ENCODE measurements at places on chromosomes 1 and 21. TPM values are rescaled to one million over a fixed set of nuclear protein-coding genes. Genes with fewer than 3 reads are reported as not detected.
A peak's percentile ranks its signal among the peaks of the same experiment; 100 is the strongest.

Gene ITSN1
- 68.2 TPM for total RNA-seq

- H3K4me3 ChIP-seq = no peak overlapping the region
- H3K36me3 ChIP-seq = no peaks in the 10 kb centered on the region
- peaks cover under 1% of the 10 kb centered on the region for H3K27me3 ChIP-seq
- DNase-seq = no peak
Measured at GRCh38 chr1:84907095-84907827, 14.3 kb upstream of the LPAR3 start.

- H3K4me1 ChIP-seq = no peaks in the 10 kb centered on the region
- H3K36me3 ChIP-seq = peaks cover 24% of the 10 kb centered on the region
- H3K4me3 ChIP-seq = no peak overlapping the region
- no peak overlapping the region for H3K27ac ChIP-seq
- H3K27me3 ChIP-seq = peaks cover 5% of the 10 kb centered on the region
- DNase-seq = no peak
Measured at GRCh38 chr21:31195334-31196015, 148.6 kb downstream of the TIAM1 start.

DNA sequence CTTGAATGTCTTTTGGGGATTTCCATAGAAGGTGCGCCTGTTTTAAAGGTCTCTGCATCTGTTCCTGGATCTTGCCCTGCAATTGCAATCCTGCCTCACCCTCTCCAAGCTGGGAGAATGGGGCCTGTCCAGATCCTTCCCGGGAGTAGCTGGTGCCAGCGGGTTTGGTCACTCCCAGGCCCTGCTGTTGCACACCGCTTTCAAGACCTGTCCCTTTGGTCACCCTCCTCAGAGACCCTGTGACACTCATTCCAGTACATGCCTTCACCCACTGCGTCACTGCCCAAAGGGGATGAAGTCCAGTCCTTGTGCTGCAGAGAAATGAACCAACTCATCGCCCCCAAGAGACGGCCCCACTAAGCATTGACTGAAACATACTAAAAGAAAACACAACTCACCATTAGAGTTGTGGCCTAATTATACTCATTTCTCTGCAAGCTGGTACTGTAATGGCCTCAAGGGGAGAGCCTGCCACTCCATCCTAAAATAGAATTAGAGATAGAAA is 1.9 kb upstream of the IRF2BP2 start:
- peak overlapping the region; percentile 94 for H3K27ac ChIP-seq
- DNase-seq = no peak
- H3K36me3 ChIP-seq = peaks cover 20% of the 10 kb centered on the region
- peaks cover 15% of the 10 kb centered on the region for H3K27me3 ChIP-seq
- peaks cover 52% of the 10 kb centered on the region for H3K4me1 ChIP-seq

DNA sequence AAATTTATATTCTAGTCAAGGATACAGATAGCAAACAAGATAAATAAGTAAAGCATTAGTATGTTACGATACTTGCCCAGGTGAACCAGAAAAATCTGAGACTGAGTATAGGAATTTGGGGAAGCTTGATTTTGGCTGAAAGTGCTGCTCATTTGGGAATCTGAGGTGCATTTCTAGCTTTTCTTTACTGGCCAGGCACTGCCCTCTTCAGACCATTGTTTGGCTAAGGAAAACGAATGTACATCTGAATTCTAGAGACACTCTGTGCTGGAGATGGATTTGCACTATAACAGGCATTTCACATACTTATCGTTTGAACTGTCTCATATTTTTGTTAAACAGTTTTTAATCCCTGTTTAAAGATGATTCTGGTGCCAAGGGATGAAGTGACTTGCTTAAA is 23.4 kb downstream of the ARID1A start:
- H3K27me3 ChIP-seq = peaks cover 4% of the 10 kb centered on the region
- no peak overlapping the region for H3K4me3 ChIP-seq
- H3K4me1 ChIP-seq = peaks cover 73% of the 10 kb centered on the region
- peak overlapping the region; percentile 15 for H3K27ac ChIP-seq
- peaks cover 8% of the 10 kb centered on the region for H3K36me3 ChIP-seq
- no peak for DNase-seq

DNA sequence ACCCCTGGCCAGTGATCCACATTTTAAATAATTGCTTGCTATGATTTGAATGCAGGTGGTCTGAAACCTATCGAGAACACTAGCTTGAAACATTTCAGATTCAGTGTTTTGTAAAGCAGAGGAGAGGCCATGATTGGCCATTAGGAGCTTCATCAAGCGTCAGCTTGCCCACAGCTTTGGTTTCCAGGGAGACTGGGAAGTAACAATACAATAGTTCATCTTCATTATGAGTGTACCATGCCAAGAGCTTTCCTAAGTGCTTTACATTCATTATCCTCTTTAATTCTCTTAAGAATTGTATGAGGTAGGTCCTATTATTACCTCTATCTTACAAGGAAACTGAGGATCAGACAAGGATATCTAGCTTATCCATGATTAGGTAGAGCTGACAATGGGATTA is 27.7 kb upstream of the ATP5PO start:
- H3K36me3 ChIP-seq = no peaks in the 10 kb centered on the region
- peaks cover 13% of the 10 kb centered on the region for H3K4me1 ChIP-seq
- H3K4me3 ChIP-seq = no peak overlapping the region
- peaks cover 4% of the 10 kb centered on the region for H3K27me3 ChIP-seq
- H3K27ac ChIP-seq = no peak overlapping the region
- DNase-seq = no peak

GRCh38 chr1:82185084-82185483 is 384.4 kb downstream of the ADGRL2 start:
- no peak for DNase-seq
- H3K27ac ChIP-seq = no peak overlapping the region
- H3K4me1 ChIP-seq = no peaks in the 10 kb centered on the region
- H3K36me3 ChIP-seq = no peaks in the 10 kb centered on the region
- no peak overlapping the region for H3K4me3 ChIP-seq

DNA sequence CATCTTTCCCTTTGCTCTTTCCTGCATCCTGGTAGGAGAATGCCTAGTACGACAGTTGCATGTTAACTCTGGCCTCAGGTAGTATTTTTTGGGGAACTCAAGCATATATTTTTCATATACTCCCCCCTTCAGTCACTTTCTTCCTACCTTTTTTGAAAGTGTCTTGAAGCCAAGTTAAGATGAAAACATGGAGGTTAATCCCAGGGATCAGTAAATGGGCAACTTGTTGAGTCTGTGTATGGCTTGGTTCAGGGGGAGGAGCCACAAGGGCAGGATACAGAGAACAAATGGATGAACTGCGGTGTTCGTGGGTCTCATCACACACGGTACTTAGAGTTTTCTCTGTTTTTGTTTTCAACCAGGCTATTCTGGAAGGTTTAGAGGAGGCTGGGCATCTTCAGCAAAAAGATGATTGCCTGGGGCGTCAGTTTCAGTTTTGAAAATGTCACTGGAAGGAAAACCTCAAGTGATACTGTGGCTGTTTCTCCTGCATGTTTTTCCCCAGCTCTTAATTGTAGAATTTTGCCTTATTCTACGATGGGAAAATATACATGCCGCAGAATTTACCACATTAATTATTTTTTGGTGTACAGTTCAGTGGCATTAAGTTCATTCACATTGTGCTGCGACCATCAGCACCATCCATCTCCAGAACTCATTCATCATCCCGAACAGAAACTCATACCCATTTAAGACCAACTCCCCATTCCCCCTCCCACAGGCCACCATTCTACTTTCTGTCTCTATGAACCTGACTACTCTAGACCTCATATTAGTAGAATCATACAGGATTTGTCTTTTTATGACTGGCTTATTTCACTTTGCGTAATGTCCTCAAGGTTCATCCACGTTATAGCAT is 71.5 kb downstream of the MAP10 start:
- DNase-seq = no peak
- H3K27me3 ChIP-seq = peaks cover 7% of the 10 kb centered on the region
- no peaks in the 10 kb centered on the region for H3K4me1 ChIP-seq
- H3K36me3 ChIP-seq = no peaks in the 10 kb centered on the region

GRCh38 chr21:15326032-15326867 is 261.4 kb upstream of the NRIP1 start:
- no peak overlapping the region for H3K4me3 ChIP-seq
- H3K27ac ChIP-seq = no peak overlapping the region

Gene C1QTNF12
- 0.69 TPM for total RNA-seq

- peaks cover 14% of the 10 kb centered on the region for H3K4me1 ChIP-seq
- H3K27ac ChIP-seq = no peak overlapping the region
- no peaks in the 10 kb centered on the region for H3K27me3 ChIP-seq
- H3K4me3 ChIP-seq = no peak overlapping the region
Measured at GRCh38 chr1:178660461-178660860, 64.6 kb upstream of the RALGPS2 start.

- no peak overlapping the region for H3K4me3 ChIP-seq
- H3K27me3 ChIP-seq = peaks cover 4% of the 10 kb centered on the region
- H3K27ac ChIP-seq = no peak overlapping the region
- DNase-seq = no peak
- H3K36me3 ChIP-seq = peaks cover 7% of the 10 kb centered on the region
Measured at GRCh38 chr1:182644886-182645285, 39.5 kb downstream of the RGS8 start.

DNA sequence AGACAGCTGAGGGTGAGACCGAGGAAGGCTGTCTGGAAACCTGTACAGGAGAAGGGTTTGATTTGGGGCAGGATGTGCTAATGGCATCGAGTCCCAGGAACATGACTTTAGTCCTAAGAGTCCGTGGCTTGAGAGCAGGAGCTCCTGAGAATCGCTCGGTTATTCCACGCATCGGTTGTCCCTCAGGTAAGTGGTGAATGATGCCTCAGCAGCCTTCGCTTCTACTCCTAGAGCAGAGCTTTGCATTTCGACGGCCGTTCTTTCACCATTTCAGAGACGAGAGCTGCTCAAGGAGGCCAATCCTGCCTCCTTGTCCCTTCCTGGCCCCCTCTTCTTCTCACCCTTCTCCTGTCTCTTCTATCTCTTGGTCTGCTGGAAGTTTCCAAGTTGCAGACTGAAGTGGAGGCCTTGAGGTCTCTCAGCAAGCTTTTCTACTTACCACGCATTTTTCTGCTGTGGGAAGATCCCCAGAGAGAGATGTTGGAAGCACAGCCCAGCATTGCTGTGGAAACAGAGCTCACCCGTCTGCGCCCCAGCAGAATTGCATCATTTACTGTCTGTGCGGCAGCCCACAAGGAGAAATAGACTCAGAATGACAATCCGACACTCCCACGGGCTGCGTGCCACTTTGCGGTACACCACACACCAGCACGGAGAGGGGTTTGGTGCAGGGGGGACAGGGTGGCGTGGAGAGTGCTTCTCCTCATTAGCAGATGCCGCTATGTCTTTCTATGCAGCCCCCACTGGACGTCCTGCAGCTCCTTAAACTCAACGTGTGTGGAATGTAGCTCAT is 270.7 kb upstream of the C1orf174 start:
- H3K4me1 ChIP-seq = peaks cover 4% of the 10 kb centered on the region
- DNase-seq = no peak
- H3K4me3 ChIP-seq = no peak overlapping the region
- H3K27ac ChIP-seq = no peak overlapping the region

Gene PLA2G5
- total RNA-seq = 0.77 TPM

Gene MAP10
- total RNA-seq = 4.9 TPM

Gene AADACL3
- not detected for total RNA-seq

DNA sequence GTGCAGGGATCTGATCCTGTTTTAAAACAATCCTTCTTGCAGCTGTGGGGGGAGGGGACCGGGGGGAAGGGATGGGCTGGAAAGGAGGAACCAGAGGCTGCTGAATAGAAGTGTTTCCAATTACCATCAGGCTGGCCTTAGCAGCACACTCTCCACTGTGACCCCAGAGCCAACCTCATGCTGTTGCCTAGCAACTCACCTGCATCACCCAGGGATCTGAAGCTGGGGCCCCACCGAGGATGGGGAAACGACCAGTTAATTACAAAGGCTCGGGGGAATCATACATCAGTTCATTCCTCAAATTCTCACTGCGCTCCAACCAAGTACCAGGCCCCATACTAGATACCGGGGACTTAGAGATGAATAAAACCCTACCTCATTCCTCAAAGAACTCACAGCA is 11.9 kb upstream of the GPX7 start:
- no peak overlapping the region for H3K4me3 ChIP-seq
- H3K27ac ChIP-seq = peak overlapping the region; percentile 9
- peaks cover 1% of the 10 kb centered on the region for H3K36me3 ChIP-seq

GRCh38 chr1:156703336-156703735 is 2.0 kb downstream of the CRABP2 start:
- no peak overlapping the region for H3K27ac ChIP-seq
- no peak overlapping the region for H3K4me3 ChIP-seq

DNA sequence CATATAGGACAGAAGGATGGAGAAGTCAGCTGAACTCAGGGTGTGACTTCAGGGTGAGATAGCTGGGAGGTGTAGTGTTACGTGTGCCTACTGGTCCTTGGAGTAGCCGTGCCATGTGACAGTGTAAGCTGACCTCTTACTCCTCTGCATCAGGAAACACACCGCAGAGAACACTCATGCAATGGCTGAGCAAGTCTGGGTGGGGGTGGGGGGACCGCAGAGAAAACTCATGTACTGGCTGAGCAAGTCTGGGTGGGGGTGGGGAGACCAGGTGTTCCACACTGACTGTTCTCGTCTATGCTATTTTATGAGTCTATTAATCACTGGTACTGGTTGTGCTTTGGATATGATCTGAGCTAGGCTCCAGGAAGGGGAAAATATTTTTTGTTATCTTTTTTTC is 233.1 kb downstream of the PAPPA2 start:
- no peak for DNase-seq
- H3K27me3 ChIP-seq = peaks cover 7% of the 10 kb centered on the region
- H3K27ac ChIP-seq = no peak overlapping the region
- no peaks in the 10 kb centered on the region for H3K36me3 ChIP-seq
- H3K4me3 ChIP-seq = no peak overlapping the region

- DNase-seq = no peak
- H3K4me1 ChIP-seq = peaks cover 11% of the 10 kb centered on the region
- H3K4me3 ChIP-seq = no peak overlapping the region
- no peak overlapping the region for H3K27ac ChIP-seq
- H3K27me3 ChIP-seq = no peaks in the 10 kb centered on the region
Measured at GRCh38 chr1:169491845-169492281, 6.1 kb upstream of the SLC19A2 start.

DNA sequence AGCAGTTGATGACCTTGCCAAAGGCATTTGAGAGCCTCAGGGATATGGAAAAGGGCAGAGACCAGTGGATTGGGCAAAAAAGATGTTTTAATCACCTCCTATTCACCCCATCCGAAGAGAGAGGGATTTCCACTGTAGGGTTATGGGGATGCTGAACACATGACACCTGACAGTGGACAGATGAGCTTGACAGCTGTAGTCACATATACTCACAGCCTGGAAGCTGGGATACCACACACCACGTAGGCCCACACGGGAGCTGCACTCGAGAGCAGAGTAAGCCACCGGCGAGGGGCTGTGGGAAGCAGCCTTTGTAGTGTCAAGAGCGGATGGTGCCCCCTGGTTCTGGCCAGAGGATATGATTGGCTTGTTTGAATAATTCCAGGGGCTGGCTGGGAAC is 20.0 kb downstream of the ZBTB40 start:
- no peak overlapping the region for H3K4me3 ChIP-seq
- DNase-seq = no peak
- H3K27me3 ChIP-seq = peaks cover 3% of the 10 kb centered on the region
- H3K36me3 ChIP-seq = no peaks in the 10 kb centered on the region
- H3K27ac ChIP-seq = no peak overlapping the region

Measured in endothelial cell (in vitro differentiated cells).